Activated CD8-positive, alpha-beta memory T cell treated with anti-CD3 and anti-CD28 coated beads for 48 hours (primary cell): ENCODE measurements at places on chromosomes 1 and 21.
A peak's percentile ranks its signal among the peaks of the same experiment; 100 is the strongest.

- no peak for DNase-seq
These were observed 392.0 kb upstream of the ADGRL4 start for GRCh38 chr1:79398501-79398900.

DNA sequence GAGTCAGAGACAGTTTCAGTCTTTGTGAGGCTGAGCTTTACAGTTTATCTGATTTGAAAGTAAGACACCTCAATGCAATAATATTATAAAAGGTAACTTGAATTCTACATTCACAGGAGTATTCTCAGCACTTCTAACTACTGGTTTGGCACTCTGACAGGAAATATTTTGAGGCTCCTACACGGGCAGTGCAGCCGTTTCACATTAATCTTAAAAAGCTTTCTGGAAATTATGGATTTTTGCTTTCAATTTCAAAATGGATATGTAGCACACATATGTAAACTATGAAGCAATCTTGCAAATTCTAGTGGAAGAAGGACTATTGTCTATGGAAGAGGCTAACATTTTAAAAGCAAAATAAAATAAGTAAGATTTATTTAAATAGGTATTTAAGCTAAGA lies 262.9 kb upstream of the SNX7 start:
- no peak for DNase-seq

- no peak for DNase-seq
These were observed 2.2 kb upstream of the FYB2 start for GRCh38 chr1:56821462-56821797.

DNA sequence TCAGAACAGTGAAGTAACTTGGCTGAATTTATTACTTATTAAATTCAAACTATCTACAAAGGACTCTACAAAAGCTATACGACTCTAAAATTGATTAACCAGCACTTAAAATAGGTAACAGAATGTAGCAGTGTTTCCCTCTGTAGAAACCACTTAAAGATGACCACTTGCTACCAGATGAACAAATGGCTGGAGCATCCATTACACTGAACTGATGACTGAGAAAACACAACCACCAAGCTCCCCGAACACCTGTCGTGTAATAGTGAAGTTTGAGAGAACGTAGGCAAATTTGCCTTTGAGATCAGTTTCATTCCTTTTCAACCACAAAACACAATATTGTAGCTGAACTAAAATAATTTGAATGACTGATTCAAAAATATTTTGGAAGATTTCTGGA lies 226.7 kb downstream of the KCNT2 start:
- DNase-seq: no peak

GRCh38 chr1:62508187-62508758 lies 71.4 kb downstream of the USP1 start:
- no peak for DNase-seq

- no peak for DNase-seq
These were observed 560.3 kb upstream of the ZP4 start for GRCh38 chr1:238450976-238451375.

DNA sequence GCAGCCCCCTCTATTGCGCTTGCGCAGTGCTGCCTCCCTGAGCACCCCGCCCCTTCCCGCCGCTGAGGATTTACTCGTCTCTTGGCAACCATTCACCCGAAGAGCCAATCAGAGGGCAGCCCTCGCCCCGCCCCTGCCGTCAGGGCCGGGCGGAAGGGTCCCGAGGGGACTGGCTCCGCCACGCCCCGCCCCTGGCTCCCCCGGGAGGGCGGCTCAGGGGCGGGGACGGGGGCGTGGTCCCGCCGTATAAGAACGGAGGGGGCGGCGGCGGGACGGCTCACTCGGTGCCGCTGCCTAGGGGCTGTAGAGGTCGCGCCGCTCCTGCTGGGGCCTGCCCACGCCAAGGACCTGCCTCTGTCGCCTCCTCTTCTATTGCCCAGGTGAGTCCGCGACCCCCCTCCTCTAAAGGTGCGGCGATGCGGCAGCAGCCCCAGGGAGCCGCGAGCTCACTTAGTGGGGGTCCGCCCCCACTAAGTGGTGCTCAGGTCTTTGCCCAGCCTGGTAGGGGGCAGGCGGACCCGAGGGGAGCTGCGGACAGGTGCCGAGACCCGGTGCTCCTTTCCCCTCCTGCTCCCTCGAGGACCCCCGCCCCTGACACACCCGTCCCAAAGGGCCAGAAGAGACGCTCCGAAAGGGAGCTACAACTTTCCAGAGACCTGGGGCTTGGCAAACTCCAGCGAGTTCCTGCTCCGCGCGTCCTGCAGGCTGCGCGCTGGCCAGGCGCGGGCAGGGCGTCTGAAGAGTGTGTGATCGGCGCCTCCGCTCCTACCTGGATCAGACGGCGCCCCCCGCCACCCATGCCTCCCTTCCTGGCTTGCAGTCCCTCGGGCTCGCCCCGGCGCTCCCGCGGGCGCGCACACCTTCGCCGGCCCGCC lies at the start of gene TENT5C:
Gene TENT5C, plus strand, starts transcription at position 275 of the 875 bp plus-strand sequence. CDS start 16,821 bp downstream, outside the sequence.
- DNase-seq: peak; percentile 94

DNA sequence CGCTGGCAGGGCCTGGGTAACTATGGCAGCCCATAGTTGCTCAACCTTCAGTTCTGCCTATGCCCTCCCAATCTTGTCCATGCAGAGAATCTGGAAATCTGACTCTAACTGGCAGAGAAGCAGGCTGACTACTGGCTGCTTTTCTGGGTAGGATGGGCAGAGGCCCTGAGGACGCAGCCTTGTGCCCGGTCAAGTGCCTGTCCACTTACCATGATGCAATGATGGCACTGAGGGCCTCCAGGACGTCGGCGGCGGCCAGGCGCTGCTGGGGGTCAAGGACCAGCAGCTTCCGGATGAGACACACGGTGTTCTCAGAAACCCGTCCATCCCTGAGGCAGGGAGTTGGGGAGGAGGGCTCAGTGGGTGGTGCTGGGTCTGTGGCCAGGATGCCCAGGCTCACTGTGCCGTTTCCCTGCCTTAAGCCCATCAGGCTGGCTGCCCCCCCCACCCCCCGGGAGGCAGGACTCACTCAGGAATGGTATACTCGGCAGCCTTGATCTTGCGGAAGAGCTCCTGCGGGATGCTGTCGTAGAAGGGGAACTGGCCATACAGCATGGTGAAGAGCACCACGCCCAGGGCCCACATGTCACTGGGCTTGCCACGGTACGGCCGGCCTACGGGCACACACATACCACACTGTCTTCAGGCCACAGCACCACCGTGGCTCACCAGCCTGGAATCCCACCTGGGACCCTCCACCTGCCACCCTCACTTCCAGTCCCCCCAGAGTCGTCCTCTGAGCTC lies 20.4 kb upstream of the EVA1B start:
- no peak for DNase-seq

GRCh38 chr1:941588-942383 lies 17.3 kb downstream of the NOC2L start:
- DNase-seq: no peak

DNA sequence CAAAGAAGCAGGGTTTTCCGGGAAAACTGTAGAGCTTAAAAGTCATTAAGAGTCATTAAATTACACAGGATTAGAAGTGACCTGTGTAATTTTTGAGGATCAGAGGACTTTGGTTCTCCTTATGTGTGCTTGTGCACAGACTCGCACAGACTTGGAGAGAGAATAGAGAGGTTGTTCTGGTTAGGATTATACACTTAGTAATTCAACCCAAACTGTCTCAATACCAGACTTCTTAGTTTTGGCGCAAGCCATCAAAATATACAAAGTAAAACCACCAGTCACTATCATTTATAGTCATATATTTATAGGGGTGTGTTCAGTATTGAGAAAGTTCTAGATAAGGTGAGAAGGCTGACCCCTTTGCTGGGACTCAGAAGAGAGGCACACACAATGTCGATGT lies 112.3 kb downstream of the HLX start:
- no peak for DNase-seq

DNA sequence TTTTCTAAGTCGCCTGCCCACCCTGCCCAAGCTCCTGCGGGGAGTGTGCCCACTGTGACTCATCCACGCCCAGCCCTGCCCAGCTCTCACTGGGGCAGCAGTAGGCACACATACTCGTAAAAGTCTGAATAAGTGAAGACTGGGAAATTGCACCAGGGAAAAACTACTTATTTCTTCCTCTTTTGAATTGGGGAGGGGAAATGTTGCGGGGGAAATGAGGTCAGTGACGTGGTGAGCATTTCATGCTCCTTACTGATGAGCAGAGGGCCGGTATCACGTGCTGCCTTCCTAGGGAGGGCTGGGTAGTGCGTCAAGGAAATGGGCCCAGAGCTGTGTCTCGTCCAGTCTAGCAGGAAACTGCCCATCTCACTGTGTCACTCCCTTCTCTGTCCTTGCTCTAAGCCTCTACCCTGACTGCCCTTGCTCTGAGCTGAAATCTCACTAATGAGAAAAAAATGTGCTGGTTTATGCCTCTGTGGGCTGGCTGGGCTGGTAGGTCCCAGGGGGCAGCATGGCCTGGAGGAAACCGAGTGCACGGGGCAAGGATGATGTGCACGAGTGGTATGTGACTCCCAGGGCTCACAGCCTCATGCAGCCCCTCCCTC lies 13.5 kb upstream of the TNFRSF1B start:
- no peak for DNase-seq

DNA sequence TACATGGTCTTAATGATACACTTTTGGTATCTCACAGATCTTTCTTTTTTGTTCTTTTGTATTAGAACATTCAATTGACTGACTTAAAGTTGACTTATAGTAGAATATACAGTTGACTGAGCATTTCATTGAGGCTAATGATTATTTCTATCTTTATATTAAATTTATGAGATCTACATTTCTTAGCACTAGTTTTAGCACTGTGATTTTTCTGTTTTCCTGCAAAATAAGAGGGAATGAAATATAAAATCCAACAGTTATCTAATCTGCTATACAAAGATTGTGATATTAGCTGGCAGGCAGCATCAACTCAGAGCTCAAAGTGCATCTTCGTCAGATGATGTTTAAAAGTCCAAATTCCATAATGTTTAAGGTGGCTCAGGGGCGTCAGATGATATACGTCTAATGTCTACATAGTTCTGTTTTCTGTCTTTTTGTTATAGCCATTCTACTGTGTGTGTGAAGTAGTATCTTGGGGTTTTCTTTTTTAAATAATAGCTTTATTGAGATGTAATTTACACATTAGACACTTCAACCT lies 85.4 kb downstream of the ATG4C start:
- DNase-seq: no peak

- DNase-seq: no peak
These were observed 42.1 kb upstream of the CASZ1 start for GRCh38 chr1:10838541-10838940.

DNA sequence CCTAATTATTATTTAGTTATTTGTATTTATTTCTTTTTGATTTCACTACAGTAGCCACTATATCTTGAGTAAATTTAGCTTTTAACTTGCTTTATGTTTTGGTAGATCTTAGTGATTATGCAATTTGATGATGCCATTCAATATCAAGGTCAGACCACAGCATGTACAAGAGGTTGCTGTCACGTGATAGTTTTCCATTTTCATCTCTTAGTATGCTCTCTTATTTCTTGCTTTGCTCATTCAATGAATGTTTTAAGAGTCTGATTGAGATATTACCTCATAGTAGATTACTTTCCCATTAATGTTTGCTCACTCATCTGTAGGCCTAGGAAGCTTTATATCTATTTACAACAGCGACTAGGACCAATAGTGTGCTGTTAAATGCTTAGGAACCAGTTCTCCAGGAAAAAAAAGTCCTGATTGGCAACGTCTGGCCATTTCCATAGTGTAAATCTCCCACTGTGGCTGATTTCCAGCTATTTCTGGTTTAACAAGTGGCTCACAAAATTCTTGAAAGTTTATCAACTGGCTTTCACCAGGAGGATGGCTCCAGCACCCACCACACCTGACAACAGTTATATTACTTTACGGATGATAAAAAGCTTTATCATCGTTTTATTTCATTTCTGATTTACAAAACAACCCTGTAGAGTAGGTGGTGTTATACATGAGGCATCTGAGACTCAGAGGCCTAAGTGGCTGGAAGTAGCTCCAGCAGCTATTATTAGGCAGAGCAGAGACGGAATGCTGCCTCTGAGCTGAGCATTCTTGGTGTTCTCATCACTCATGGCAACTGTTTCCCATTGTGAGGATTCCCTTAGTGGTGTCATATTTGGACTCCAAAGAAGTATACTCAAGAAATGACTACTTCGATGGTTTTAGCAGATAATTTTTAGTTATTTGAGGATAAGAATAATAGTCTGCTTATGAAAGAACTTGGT lies 235.2 kb downstream of the DISC1 start:
- no peak for DNase-seq

GRCh38 chr1:161840363-161840762 lies 74.2 kb downstream of the ATF6 start:
- no peak for DNase-seq

- DNase-seq: peak; percentile 50
These were observed 1.5 kb downstream of the HIPK1 start for GRCh38 chr1:113930499-113931161.

DNA sequence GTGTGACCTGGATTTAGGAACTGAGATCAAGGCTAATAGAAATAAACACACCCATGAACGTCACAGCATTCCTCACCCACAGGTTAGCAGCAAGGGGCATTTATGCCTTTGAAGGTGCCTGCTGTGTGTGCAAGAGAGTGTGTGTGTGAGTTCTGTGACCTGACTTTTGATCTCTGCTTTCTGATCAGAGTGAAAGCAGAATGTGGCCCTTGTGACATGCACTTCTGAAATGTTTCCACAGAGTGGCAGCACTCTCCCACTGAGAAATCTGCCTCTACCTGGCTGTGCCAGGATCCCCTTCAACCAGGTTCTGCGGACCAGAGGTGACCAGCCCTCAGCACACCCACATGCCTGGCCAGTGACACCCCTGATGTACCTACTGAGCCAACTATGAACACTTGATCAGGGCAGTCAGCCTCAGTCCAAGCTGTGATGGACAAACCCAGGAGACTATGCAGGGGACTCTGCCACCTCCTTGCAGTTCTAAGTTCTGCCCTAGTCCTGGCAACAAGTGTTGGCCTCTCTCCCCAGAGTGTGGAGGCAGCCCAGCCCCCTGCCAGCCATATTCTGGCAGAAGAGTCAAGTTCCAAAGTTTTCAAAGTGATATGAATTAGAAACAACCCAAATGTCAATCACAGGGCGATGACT lies 41.0 kb downstream of the RXRG start:
- DNase-seq: no peak

GRCh38 chr1:55214934-55215193 lies 300 bp downstream of the USP24 start:
- DNase-seq: peak; percentile 18

- no peak for DNase-seq
These were observed 7.8 kb upstream of the PTPRF start for GRCh38 chr1:43522776-43523480.

GRCh38 chr1:192260076-192260475 lies 56.7 kb upstream of the RGS21 start:
- no peak for DNase-seq

- peak; percentile 57 for DNase-seq
These were observed 1.5 kb upstream of the PTP4A2 start for GRCh38 chr1:31939484-31940329.

DNA sequence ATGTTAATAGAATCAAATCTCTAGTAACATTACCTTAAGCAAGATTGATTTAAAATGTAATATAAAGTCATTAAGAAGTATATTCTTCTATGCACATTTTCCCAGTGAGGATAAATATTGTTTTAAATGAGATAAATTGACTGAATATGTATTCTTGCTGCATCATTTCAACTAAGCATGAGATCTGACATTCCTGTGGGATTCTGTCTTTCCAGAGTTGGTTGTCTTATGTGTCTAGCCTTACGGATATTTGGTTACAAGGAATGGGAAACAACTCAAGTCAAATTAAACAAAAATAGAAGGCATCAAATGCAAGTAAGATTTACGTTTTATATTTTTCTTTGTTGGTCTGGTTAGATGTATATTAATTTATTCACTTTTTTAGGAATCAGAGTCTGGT lies 287.5 kb downstream of the PTGER3 start:
- no peak for DNase-seq

- DNase-seq: no peak
These were observed 235.9 kb upstream of the DAB1 start for GRCh38 chr1:57659804-57660203.

- no peak for DNase-seq
These were observed 35.0 kb downstream of the ARHGEF10L start for GRCh38 chr1:17574516-17574915.
